PC-9 (cell line): ENCODE measurements at places on chromosomes 3 and 15.

DNA sequence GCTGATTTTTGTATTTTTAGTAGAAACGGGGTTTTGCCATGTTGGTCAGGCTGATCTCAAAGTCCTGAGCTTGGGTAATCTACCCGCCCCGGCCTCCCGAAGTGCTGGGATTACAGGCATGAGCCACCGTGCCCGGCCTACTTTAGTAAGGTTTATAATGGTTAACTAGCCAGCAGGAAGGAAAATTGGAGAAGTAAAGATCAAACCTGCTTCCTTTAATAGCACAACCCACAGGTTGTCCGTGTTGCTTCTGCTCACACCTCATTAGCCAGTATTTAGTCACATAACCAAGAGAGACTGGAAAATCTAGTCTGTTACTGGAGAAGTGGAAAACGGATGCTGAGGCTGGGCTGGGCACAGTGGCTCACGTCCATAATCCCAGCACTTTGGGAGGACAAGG is 51.9 kb upstream of the TBL1XR1 start:
- DNase-seq = peak; percentile 94

DNA sequence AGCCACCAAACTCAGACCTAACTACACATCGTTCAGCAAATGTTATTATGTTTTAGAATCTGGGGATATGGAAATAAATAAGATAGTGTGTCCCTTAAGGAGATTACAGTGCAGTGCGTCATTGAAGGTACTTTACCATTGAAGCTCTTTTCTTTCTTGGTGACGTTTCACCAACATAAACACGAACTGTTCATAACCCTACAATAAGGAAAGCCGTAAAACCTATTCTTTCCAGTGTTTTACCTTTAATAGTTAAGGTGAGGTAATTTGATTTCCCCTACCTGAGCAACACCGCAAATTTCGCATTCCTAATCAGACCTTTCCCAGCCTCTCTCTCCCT is 826 bp downstream of the CCDC66 start:
- DNase-seq = no peak

DNA sequence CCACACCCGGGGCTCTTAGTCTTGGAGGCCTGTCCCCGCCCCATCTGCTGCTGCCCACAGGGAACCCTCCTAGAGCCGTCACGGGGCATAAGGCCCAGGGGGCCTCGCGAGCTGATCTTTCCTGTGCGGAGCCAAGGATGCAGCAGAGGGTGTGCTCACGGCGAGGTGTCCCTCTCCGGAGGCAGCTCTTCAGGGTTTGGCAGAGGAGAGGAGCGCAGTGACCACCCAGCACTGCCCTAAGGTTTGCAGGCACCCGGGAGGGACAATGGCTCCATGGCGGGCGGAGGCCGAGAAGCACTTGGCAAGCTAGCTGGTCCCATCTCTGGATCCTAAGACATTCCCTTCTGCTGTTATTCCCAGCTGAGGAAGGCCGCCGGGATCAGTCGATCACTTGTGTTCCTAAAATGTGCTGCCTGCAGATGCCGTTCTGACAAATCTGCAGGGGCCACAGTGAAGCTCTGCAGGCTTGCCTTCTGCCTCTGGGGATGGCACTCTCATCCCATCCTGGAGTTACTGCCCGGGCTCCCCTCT is 47.4 kb upstream of the PCSK6 start:
- DNase-seq = no peak

GRCh38 chr15:98347001-98347400 is 301.3 kb upstream of the IGF1R start:
- DNase-seq = no peak

- DNase-seq = no peak
Observed at GRCh38 chr15:38010395-38010794, 76.0 kb downstream of the TMCO5A start.
